ENCODE measurements at places on chromosomes 11 and 22.

DNA sequence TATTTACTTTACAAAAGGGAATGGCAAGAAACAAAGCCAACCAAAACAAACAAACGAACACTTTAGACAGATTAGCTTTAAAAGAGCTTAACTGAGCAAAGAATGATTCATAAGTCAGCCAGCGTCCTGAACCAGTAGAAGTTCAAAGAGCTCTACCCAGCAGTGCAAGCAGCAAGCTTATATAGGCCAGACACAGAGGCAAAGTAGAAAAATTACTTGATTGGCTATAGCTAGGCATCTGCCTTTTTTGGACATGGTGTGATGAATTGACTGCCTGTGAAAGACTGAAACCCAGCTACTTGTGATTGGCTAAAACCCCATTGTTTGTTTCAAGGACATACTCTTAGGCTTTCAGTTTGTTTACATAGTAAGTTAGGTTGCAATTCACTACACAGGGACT lies 2120.0 kb upstream of the RAG2 start:
- DNase-seq = no peak

- DNase-seq = no peak
Observed at GRCh38 chr11:528815-529727, 6.3 kb downstream of the HRAS start.

- DNase-seq = no peak
Observed at GRCh38 chr11:35204614-35205013, 65.6 kb downstream of the CD44 start.

- no peak for DNase-seq
Observed at GRCh38 chr22:26573026-26573662, 16.8 kb downstream of the TPST2 start.

DNA sequence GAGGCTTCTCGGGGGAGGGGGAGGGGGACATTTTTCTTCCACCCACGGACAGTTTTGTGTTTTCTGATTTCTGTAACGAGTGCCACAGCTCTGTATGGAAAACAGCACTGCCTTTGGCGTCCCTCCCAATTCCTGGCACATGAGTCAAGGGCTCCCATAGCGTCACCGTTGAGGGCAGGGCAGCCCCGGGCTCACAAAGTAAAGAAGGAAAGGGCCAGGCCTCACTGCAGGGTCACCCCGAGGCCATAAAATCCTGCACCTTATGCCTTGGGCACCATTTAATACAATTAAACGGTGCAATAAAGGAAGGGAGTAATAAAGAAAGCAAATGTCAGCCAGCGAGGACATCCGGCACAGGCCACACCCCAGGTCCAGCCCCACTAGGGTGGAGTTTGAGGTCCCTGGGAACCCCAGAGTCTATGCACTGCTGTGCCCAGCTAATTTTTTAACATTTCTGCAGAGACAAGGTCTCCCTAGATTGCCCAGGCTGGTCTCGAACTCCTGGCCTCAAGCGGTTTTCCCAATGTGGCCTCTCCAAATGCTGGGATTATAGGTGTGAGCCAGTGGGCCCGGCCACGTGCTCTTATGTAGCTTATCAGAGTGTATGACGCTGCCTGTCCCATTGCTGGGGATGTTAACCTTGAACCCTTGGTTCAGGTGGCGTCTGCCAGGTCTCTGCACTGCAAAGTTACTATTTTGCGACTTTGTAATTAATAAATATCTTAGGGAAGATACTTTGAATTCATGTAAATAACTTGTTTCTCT lies 13.6 kb upstream of the MUC2 start:
- DNase-seq = no peak

DNA sequence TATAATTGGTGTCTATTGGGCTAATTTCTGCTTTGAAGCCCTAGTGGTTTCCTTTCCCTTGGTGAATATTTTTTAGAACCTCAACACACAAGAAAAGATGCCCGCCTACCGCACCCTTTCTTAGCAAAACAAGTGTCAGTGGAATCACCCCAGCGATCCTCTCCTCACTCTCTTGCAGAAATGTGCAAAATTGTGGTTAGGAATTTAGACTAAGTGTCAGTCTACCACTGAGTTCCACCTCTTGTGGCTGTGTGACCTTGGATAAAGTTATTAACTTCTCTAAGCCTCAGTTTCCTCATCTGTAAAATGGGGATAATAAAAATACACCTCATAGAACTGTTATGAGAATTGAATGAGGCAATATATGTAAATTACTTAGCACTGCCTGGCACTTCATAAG lies 5.3 kb upstream of the JAML start:
- DNase-seq = no peak

DNA sequence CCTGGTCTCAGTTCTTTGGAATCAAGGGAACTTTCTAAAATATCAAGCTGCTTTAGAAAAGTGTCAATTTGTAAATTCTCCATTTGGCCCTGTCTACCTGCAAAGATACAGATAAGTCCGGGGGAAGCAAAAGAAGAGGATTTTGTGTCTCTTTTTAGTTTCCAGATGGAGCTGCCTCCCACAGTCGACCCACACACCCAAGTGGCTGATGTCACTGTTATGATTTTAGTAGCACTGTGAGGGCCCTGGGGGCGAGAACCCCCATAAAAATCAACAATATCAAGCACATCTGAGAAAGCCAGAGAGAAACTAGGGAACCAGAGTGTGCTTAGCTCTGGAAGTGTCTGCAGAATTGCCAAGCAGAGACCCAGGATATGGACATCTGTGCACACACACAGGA lies 212.7 kb downstream of the LARGE1 start:
- no peak for DNase-seq
